Activated CD4-positive, alpha-beta T cell treated with anti-CD3 and anti-CD28 coated beads, Interleukin-2, amount 50 U/mL, for 4 hours (primary cell): ENCODE measurements at places on chromosomes 1 and 21.
A peak's percentile ranks its signal among the peaks of the same experiment; 100 is the strongest.

DNA sequence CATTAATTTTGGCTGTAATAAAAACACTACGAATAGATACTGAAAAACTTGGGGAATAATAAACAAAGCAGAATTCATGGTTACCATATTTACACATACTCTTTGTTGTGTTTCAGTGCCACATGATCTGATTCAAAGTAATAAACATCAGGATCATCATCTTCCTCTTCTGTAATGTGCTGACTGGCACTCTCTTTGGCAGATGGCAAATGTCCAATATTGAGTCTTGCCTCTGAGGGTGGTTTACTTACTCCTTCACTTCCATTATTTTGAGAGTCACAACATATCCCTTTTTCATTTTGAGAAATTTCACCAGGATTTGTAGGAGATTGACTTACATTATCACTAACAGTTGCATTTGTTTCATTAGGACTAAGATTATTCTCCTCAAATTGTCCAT is 50.7 kb downstream of the ZZZ3 start:
- DNase-seq = no peak

DNA sequence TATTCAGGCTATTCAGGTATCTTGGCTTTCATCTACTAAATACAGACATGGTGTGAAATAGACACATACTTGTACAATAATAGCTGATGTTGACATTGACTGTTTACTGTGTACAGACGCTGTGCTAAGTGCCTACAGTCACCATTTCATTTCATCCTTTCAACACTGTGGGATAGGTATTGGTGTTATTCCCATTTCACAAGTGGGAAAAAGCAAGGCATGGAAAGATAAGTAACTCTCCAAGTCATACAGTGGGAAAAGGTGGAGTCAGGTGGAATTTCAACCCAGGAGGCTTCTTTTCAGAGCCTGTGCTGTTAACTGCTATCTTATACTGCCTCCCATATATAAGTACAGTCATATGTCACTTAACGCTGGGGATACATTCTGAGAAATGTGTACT is 49.6 kb upstream of the ATP1A1 start:
- DNase-seq = no peak

- DNase-seq = peak; percentile 35
Observed at GRCh38 chr1:27527890-27528817, 38.2 kb upstream of the WASF2 start.

DNA sequence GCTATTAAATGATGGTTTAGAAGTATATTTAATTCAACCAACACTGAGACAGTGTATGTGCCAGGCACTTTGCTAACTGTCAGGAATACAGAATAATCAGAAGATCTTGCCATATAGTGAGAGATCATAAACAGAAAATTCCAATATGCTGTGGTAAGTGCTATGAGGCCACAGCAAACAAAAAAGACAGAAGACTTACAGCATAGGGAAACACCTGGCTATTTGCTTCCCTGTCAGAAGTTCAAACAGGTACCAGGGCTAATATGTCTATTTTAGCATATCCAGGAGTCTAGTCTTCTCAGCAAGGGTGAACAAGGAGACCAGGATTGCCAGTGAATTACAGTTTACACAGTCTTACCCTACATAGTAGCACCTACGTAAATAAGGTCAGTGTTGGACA is 30.4 kb downstream of the TRIT1 start:
- no peak for DNase-seq

GRCh38 chr1:15452216-15452615 is 4.3 kb upstream of the CELA2A start:
- DNase-seq = no peak

DNA sequence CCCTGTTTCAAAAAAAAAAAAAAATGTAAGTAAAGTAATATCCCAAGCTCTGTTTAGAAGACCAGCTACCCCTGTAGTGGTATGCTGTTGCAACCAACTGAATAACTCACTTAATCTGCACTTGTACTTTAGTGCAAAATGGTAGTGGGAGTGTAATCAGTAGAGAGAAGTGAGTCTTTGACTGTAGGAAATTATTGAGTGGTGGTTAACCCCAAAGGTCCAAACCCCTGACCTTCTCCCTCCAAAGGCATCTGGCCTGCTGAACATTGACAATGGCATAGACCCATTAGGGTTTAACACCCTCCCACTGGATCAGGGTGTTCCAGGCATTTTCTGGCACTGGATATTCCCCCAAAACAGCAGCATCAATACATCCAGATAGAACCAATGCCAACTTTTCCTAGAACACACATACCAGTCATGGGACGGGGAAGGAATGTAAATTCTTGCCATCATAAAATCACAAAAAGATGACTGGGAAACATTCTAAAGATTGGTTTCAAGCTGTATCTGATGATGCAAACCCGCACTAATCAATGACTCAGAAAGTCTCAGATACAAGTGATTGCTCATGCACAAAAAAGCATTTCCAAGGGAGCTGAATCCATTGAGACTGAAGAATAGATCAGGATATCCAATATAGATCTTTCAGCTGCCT is 110.3 kb downstream of the MRPL39 start:
- no peak for DNase-seq

GRCh38 chr1:162422662-162423375 is 10.9 kb upstream of the SH2D1B start:
- DNase-seq = no peak

DNA sequence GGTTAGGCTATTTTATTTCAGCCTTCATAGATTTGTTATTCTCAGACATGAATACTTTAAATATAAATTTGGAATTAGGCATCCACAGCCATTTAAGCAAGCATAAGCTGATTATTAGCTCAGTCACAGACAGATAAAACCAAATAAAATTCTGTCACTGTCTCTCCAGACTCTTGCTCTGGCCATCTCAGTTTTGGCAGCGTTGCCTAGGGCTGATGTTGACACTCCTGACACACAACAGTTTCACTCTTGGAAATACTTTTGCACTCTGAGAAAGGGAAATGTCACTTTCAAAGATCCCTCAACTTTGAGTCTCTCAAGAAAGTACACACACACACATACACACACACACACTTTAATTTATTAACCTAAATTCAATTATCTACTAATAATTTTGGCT is 372.7 kb downstream of the BRINP3 start:
- DNase-seq = no peak

DNA sequence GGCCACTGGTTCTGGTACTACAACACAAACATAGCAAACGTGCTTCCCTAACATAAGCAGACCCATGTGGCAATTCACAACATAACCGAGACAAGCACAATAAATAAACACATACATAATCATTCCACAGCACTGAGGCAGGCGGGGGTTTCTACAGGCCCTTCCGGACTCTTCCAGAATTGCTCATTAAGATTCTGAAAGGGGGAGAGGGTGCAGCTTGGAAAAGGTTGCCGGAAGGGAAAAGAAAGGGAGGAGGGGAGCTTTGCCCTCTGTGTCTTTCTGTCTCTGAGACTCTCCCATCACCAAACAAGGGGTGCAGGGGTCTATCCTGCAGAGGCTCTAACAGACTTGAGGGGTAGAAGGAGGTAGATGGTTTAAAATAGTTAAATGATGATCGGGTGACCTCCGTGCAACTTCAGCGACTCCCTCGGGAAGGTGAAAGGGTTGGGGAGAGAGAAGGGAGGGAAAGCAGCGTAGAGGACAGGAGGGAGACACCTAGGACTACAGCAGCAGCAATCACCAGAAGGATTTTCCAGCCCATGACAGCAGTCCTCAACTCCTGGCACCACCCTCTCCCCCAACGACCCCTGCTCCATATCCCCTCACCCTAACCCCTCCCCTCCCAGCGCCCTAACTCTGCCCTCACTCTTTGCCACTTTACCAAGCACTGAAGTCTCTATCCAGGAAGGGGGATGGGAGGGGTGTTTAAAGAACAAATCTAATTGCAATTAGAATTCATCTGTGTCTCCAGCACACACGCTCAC is 365.5 kb upstream of the ESRRG start:
- DNase-seq = no peak

DNA sequence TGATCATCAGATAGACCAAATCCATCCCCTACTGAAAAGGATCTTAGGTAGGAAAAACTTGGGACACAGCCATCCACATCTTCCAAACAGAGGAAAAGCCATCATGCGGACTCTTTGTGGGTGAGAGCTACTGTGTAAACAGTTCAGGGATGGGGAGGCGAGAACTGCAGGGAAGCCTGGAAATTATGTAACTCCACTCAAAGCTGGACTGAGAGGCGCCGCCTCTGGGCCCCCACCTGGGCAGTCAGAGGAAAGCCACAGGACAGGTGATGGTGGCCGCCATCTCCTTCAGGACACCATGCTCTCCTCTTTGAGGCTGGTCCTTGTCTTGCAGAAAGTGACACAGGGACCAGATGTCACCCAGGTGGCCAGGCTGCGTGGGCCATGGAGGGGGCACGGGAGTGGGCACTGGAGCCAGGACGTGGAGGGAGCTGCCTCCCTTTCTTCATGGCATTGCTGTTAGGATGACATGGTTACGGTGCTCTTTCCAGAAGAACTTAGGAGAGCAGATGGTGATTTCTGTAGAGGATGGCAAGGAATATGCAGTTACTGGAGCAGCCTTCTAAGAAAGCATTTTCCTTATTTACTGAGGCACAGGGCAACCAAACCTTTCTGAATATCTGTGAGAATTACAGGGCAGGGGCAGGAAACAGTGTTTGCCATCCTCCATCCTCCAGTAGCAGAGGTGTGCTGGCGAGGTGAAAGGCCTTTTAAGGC is 32.0 kb upstream of the TDRD10 start:
- DNase-seq = no peak

DNA sequence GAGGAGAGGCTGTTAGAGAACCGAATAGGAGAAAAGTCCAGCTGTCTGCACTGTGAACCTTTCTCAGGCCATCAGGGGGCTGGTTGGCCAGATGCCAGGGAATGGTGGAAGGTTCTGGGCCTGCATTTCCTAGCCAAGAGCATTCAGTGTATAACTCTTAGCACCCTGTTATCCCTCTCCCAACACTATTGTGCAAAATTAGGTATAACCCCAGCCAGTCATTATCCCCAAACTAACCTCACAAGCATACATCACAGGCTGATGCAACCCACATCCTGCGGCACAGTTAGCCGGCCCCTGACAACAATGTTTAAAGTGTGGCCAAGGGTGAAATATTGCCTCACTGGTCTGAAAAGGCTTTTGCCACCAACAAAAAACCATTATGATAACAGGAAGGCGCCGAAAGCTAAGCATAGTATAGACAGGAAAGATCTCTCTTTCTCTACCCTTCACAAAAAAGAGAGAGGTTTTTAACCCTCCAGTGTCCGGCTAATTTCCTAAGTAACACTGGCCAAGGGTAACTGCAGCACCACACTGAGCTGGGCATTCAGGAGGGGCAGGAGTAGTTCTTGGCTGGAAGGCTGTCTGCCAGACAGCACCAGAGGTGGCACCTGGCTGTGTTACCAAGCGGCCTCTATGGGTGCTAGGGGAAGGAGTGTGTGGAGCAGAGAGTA is 77.3 kb upstream of the BCAR3 start:
- no peak for DNase-seq

DNA sequence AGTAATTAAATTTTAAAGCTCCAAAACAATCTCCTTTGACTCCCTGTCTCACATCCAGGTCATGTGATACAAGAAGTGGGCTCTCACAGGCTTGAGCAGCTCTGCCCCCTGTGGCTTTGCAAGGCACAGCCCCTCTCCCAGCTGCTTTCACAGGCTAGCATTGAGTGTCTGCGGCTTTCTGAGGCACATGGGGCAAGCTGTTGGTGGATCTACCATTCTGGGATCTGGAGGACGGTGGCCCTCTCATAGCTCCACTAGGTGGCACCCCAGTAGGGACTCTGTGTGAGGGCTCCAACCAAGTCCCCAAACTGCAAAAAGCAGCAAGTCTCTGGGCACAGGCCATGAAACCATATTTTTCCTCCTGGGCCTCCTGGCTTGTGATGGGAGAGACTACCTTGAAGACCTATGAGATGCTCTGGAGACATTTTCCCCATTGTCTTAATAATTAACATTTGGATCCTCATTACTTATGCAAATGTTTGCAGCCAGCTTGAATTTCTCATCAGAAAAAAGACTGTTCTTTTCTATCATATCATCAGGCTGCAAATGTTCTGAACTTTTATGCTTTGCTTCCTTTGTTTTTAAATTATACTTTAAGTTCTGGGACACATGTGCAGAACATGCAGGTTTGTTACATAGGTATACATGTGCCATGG is 554.1 kb upstream of the OLFM3 start:
- no peak for DNase-seq

DNA sequence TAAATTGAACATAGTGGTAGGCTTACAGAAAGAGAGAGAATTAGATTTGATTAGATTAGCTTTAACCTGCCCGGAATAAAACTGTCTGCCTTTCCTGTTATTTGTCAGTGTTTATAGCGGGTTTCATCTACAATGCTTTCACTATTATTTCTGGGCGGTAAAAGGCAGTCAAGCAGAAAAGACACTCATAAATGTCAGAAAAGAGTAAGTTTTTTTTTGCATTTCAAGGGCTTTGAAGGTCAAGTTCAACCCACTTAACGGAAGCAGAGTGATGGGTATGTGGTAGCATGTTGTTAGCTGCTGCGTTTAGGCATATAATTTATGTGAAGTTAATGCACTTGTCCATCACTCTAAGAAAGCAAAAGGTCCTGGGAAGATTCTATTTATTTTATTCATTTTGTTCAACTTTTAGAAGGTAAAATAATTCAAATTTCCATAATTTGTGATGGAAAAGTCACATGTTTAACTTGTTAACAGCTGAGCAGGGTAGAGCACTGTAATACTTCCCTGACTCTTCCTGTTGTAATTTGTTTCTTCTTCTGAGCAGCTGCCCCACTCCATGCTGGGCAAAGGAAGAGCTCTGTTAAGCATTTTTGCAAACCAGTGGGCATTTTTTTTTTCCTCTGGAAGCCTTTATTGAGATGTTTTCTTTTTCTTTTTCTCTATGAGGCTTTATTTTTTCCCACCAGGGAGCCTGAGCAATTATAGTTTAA is 220.1 kb downstream of the ST6GALNAC3 start:
- no peak for DNase-seq

GRCh38 chr21:45818904-45819285 is 162.7 kb upstream of the COL6A1 start:
- peak; percentile 69 for DNase-seq

- no peak for DNase-seq
Observed at GRCh38 chr1:102099916-102100315, 103.2 kb upstream of the OLFM3 start.

DNA sequence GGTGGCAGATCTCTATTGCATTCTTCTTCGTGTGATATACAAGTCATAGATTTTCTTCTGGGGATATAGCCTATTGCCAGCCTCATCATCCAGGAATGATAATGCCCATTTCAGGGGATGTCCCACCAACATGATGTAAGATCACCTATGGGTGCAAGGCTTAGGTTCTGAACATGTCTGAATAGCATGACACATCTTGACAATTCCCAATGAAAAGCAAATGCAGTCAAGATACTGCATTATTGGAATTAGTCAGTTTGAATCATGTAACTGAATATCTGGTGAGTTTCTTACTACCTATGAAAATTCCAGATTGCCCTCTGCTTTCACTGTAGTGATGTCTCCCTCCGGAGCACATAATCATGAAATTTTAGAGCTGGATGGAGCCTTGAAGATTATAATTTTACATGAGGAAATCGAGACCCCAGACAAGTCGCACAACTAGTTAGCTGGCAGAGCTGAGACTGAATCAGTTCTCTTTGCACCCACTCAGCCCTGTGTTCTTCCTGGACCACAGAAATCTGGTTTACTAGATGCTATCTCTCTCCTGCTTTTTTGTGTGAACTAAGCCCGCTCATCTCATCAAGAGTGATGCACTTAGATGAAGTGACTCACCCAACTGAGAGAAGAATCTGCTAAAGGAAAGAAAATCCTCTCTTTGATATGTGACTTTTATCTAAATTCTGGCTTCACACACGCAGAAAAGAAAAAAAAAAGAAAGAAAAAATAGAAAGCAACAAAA is 65.0 kb downstream of the WDR64 start:
- no peak for DNase-seq

GRCh38 chr1:241849345-241849695 is 1.3 kb downstream of the EXO1 start:
- no peak for DNase-seq
